Activated T-helper 9 cell treated with anti-CD3 and anti-CD28 coated beads, Interleukin-2, amount 50 U/mL, for 16 hours (primary cell): ENCODE measurements at places on chromosomes 3 and 15.

DNA sequence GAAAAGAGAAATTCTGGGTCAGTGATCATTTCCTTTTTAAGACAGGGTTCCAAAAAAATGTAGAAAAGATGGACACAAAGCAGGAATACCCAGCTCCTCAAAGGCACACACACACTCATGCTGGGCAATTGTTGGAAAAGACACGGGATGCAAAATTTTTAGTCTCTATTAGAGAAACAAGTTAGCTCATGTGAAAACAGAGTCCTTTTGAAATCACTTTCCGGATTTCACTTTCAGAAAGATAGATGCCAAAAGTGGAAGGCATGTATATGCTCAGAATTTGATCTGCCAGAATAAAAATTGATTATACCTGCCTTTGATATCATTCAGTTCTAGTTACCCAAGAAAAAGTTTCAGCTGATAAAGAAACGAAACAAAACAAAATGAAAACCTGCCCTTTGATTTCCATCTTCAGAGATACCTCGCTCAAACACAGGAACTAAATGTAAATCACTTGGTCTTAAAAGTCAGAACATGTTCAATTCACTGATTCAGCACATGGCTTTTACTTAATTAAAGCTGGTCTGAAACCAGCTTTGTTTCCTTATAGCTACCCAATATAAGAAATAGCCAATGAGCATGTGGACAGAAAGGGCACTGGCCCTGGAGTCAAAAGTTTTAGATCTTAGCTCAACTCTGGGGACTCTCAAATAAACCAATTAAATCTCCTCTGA is 52.8 kb downstream of the PLD1 start:
- no peak for DNase-seq

DNA sequence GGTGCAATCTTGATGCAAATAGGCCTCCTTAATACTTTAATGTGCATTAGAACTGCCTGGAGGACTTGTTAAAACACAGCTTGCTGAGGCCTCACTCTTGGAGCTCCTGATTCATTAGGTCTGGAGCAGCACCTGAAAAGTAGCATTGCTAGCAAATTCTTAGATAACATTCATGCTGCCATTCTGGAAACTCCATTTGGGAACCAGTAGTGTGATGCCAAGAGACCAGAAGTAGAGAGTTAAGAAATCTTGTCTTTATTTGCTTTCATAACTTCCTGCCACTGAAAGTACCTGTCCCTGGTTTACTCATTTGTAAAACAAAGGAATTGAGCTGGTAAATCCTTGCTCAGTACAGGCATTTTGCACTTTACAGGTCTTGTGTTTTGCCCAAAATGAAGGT is 72.0 kb downstream of the RAP2B start:
- no peak for DNase-seq

DNA sequence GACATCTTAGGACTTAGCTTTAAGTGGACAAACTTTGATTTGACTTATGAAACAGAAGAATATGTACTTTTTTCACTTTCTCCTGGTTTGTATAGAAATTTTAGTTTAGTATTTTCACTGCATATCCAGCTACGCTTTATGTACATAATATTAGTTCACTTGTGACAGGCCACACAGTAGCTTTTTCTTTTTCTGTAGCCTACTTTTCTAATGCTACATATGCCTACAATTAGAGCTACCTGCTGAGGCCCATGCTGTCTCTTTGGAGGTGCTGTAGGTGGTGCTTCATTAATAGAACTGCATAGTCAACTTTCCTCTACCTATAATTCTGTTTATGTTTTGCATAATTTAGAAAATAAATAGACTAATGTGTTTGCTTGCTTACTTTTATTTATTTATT is 191.6 kb downstream of the NLGN1 start:
- DNase-seq = no peak

DNA sequence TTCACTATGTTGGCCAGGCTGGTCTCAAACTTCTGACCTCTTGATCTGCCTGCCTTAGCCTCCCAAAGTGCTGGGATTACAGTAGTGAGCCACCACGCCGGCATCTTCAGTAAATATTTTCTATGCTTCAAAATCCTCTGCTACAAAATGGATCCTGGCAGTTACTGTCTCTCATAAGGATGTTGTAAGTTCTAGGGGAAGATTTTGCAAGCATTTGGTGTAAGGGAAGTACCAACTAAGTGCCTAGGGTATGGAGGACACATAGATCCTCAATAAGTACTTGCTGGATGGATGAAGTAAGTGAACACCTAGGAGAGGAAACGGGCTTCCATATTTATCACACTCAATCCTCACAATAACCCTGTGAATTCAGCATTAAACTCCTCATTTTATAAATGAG is 6.6 kb downstream of the TM4SF4 start:
- no peak for DNase-seq

- DNase-seq = no peak
Observed at GRCh38 chr15:77695961-77696582, 63.4 kb upstream of the LINGO1 start.

DNA sequence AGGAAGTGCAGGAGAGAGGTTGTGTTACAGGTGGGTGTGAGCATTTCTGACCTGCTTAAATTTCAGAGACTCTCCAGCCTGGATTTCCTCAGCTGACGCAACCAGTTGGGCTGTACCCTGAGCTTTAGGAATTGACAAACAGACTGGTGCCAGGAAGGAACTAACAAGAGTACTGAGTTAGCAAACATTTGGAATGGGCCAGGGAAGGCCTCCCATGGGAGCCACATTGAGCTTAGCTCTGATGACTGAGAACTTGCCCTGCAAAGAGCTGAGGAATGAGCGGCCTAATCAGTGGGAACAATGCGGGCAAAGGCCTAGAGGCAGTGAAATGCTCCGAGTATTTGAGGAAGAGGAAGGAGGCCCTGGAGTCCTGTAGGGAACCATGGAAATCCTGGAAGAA is 254.2 kb downstream of the FEZF2 start:
- no peak for DNase-seq

DNA sequence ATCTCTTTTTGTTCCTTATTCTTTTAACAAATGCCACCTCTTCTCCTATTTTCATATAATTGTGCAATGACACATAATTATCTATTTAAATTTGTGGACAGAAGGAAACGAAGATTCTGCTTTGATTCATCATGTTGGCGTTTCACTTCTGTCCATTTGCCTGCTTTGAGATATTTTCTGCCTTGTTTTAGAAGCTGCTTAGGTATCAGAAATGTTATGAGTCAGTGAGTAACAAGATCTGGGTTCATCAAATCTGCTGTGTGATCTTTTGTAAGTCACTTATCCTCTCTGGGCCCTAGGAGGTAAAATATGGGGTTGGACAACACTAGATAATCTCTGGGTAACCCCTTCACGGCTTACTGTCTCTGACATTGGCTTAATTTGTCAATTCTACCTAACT is 7.3 kb upstream of the MINDY4B start:
- DNase-seq = no peak

- DNase-seq = no peak
Observed at GRCh38 chr15:63348392-63348791, 33.3 kb downstream of the CA12 start.

DNA sequence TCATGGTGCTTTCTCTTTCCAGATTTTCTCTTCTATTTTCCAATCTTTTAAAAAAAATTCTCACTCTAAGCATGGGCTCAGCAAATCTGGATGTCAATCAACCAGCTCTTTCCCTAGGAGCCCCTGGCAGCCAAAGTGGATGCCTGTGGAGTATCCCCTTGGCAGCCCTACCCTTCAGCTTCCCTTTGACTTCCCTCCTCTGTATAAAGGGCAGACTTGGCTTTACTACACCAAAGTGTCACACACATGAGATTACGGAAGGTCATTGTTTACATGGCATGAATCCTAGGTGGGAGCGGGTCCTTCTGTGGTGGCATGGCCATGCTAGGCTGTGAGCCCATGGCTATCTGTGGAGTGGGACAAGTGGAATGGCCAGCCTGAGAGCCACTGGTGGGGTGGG is 379.9 kb downstream of the GABRB3 start:
- DNase-seq = no peak

- peak; percentile 84 for DNase-seq
Observed at GRCh38 chr15:75455424-75455981, 4.0 kb upstream of the SIN3A start.

GRCh38 chr3:127518456-127519081 is 72.0 kb downstream of the TPRA1 start:
- no peak for DNase-seq

DNA sequence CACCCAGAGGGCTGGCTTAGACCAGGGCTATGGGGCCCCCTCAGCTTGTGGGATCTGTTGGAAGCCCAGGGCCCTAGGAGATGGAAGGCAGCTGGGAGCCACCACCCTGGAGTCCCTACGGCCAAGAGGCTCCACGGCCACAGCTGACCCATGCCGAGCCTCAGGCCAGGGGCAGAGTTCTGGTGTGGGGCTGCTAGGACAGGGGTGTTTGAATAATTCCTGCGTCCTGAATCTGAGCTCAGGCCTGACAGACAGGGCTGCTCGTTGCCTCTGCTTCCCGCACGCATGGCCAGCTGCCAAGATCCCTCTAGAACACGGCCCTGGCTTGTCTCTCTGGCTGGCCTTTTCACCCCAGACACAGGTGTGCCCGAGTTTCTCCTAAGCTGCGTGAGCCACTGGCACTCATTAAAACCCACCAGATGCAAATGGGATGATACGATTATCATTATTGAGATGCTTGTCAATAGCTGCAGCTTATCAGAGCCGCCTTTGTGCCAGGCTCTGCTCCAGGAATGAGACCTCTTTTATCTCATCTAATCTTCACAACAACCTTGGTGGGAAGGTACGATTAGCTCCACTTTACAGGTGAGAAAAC is 70.2 kb downstream of the EFCAB12 start:
- DNase-seq = no peak

DNA sequence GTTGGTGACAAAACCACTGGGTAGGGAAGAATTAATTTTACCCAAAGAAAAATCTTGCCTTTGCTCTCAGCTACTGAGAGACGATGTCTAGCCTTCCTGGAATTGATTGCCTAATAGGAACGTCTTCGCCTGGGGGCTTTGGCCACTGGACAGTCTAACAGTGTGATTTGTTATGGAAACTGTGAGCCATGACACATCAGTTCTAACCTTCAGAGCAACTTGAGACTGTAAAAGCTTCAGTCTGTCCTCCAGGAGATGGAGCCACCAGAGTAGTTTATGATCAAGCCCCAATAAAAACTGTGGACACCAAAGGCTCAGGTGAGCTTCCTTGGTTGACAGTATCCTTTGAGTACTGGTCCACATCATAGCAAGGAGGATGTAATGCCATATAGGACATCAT is 235.8 kb upstream of the TMCO5A start:
- DNase-seq = no peak

DNA sequence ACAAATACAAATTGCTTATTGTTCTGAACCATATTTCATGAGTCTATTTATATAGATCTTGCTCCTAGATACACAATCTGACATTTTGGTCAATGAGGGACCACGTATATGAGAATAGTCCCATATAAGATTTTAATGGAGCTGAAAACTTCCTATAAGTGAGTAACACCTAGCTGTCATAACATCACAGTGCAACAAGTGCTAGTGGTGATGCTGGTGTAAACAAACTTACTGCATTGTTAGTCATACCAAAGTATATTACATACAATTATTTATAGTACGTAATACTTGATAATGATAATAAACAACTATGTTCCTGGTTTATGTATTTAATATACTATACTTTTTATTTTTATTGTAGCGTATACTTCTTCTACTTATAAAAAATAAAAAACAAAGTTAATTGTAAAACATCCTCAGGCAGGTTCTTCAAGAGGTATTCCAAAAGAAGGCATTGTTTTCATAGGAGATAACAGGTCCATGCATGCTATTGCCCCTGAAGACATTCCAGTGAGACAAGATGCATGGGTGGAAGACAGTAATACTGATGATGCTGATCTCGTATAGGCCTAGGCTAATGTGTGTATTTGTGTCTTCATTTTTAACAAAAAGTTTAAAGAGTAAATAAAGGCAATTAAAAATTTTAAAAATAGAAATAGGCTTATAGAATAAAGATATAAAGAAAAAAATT is 46.8 kb upstream of the NAALADL2 start:
- DNase-seq = no peak

DNA sequence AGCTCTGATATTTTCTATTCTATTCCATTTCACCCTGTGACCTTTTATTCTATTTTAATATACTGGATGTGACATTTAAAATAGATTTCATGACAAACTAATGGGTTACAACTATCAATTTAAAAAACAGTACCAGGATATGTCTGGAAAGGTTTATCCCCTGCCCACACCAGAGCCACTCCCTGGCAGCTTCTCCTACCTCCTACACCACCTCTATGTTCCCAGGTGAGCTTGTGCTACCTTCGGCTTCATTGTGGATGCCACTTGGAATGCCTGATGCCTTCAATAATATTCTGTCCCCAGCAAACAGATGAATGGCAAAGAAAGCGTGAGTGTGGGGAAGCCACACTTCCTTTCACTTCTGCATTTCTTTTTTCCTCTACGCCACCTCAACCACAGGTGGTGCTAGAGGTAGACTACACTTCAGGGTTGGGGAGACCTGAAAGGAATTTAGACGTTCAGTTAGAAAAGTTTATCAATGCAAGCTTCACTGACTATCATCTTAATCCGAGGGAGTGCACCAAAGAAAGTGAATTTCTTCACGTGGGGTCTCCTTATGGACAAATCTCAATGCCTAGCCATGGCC is 213.0 kb downstream of the SSR3 start:
- DNase-seq = no peak

GRCh38 chr3:150144191-150144708 is 173.6 kb upstream of the PFN2 start:
- no peak for DNase-seq

DNA sequence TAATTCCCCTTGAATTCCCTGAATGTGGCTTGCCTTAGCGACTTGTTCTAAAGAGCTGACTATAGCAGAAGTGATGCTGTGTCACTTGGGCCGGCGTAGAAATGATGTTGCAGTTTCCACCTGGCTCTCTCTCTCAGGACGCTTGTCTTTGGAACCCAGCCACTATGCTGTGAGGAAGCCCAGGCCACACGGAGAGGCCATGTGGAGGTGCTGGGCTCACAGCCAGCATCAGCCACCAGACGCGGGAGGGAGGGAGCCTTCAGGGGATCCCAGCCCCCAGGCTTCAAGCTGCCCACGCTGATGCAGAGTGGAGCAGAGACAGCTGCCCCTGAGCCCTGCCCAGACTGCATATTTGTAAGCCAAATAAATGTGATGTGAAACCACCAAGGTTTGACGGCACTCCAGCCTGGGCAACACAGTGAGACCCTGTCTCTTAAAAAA is 18.6 kb downstream of the RNU5B-1 start:
- no peak for DNase-seq

DNA sequence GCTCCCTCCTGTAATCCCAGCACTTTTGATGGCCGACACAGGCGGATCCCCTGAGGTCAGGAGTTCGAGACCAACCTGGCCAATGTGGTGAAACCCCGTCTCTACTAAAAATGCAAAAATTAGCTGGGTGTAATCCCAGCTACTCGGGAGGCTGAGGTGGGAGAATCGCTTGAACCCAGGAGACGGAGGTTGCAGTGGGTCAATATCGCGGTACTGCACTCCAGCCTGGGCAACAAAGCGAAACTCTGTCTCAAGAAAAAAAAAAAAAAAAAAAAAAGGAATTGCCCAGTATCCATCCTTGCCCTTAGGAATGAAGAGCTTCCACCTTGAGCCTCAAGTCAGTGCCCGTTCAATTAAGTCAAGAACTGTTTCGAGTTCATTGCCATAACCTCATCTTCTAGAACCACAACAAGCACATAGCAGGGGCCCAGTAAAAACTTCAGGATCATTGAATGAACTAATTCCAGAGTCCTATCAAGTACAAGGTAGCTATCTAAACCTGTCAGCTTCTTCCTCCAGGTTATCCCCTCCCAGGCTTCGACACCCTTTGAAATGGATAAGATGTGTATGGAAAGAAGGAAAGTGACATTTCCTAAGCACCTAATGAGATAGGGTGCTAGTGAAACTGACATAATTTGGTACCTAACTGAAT is 826 bp downstream of the DBR1 start:
- DNase-seq = no peak

GRCh38 chr3:152206243-152206760 is 62.4 kb upstream of the MBNL1 start:
- no peak for DNase-seq
